Type B pancreatic cell (in vitro differentiated cells): ENCODE measurements at places on chromosomes 3 and 15.

- DNase-seq = no peak
These were observed 8.1 kb upstream of the SCG3 start for GRCh38 chr15:51672913-51673857.

DNA sequence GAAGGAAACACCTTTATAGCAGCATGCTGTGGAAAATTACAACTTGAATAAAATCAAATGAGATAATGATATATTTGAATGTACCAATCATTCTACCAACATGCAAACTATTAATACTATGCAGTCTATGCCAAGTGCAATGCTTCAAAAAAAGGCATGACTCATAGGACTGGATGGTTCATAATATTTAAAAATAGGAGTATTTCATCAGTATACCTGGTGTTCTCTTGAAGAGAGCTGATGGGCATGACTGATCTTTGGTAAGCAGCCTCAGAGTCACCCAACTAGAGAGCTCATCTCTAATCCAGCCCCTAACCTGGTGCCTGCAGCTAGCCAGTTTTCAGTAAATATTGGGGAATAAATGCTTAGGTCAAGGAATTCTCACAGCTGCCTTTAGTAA is 434.7 kb upstream of the ARRDC4 start:
- DNase-seq = no peak

GRCh38 chr15:63918901-63919348 is 85.2 kb upstream of the HERC1 start:
- no peak for DNase-seq

GRCh38 chr15:84685304-84685703 is 27.3 kb upstream of the NMB start:
- no peak for DNase-seq

- no peak for DNase-seq
These were observed 45.1 kb downstream of the ADAMTSL3 start for GRCh38 chr15:83699028-83699427.

DNA sequence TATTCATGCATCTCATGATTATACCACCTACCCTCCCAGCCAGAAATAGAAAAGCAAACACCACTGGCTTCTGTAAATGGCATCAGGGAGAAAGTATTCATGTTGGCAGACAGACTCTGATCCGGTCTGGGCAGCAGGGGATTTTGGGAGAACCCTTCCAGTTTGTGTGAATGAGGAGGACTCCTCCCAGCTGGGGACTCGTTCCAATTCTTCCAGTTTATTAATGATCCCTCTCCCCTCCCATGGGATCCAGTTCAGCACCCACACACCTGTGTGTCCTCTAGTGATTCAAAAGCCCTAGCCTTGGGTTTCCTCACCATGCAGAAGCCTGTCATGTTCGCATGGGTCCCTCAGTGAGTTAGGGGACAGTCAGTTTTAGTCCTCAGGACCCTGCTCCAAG is 110.9 kb downstream of the IQSEC1 start:
- DNase-seq = no peak

- DNase-seq = no peak
These were observed 73.3 kb upstream of the LRIG1 start for GRCh38 chr3:66574091-66574490.

GRCh38 chr3:194283221-194284006 is 67.7 kb downstream of the CPN2 start:
- DNase-seq = no peak

- DNase-seq = no peak
These were observed 160.5 kb downstream of the CHSY1 start for GRCh38 chr15:101091080-101092017.

DNA sequence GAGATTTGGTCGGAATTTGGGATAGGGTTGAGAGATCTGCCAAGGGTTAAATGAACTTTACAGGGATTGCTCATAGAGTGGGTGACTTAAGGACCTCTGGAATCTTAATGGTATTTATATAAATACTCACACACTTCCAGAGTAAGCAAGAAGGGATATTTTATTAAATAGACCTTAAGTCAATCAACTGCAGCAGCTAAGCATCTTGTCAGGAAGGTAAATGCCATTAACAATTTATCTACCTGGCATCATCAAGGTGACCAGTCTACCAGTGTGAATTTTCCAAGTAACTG is 123.9 kb downstream of the FEZF2 start:
- no peak for DNase-seq

DNA sequence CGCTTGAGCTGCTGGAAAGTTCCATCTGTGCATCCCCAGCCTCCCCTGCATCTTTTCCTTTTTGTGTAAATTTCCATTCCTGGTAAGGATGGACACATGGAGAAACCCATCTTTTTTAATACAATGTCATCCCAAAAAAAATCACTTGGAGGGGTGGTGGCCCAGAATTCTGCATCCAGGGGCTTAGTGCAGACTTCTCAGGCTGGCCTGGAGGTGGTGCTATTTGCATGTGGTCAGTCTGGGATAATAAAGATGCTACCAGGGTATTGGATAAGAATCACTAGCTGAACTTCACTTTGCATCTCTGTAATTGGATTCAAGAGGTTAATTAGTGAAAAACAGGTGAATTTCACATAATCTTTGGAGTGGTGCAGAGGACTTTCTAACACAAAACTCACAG is 1.8 kb upstream of the ZSCAN2 start:
- DNase-seq = no peak

GRCh38 chr3:99901200-99901926 is 83.7 kb downstream of the CMSS1 start:
- no peak for DNase-seq

DNA sequence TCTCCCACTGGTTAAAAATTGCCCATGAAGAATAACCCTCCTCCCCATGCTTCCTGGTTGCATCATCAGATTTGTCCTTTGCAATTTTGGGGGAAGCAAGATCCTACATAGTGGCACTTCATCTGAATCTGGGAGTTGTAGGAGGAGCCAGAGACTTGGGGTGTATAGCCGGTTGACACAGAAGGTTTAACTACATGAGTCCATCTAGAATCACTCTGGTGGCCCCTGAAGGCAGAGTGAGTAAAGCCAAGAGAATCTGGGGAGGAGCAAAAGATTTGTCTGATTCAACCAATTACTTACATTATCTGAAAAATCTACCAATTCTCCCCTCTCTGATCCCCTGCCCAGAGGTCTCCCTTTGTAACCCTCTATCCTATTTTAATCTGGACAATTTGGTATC is 50.1 kb downstream of the SYN2 start:
- no peak for DNase-seq

GRCh38 chr15:78212546-78213424 is 21.6 kb downstream of the ACSBG1 start:
- no peak for DNase-seq

GRCh38 chr15:25415217-25415616 is 23.6 kb downstream of the UBE3A start:
- DNase-seq = no peak

DNA sequence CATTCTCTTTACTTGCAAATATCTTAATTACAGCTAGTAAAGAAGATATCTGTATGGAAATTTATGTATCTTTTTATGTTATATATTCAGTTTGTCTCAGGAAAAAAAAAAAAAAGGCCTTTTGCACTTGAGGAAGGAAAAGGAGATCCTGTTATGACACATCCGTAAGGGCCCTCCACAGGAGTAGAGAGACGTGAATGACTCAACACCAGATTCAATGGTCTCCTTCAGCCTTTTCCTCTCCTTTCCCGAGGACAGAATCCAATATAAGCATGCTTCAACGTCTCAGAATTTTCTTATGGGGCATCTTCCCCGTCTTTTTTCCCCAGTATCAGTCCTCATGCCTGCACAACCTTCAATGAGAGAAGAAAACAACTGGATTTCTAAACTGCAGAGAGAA is 340.3 kb downstream of the NTRK3 start:
- DNase-seq = no peak

- no peak for DNase-seq
These were observed 71.1 kb downstream of the CHSY1 start for GRCh38 chr15:101180620-101181307.

GRCh38 chr3:16058521-16058920 is 116.0 kb upstream of the GALNT15 start:
- DNase-seq = no peak

- no peak for DNase-seq
These were observed 482.7 kb upstream of the ADAMTS9 start for GRCh38 chr3:65170390-65171042.

DNA sequence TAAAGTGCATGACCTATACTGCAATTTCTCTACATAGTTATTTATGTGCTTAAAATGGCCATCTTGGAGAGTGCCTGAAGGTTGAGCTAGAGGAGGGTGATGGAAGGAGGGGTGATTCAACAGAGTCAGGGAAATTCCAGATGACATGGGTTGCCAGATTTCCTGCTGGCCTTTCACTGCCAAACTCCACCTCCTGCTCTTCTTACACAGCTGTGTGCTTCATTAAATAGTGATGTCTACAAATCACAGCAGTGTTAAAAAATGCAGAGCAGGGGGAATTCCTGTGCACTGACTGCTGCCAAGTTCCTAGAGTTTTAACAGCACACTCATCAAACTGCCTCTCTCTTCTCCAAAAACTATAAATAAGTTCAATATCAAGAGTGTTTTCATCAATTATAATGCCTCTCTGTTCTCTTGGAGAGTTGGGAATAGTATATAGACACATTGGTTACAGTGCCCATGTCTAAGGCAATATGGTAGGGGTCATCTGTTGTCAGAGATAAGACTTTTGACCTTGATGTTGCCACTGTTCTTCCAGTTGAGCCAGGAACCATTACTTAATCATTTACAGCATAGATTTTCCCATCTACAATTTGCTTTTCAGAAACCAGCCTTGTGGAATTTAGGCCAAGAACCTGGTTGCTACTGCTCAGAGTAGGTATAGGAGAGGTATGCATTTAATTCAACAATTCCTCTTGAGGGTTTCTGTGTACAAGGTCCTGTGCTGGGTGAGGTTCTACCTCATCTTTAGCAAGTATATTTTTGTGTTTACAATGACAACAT is 79.6 kb downstream of the TP63 start:
- no peak for DNase-seq

DNA sequence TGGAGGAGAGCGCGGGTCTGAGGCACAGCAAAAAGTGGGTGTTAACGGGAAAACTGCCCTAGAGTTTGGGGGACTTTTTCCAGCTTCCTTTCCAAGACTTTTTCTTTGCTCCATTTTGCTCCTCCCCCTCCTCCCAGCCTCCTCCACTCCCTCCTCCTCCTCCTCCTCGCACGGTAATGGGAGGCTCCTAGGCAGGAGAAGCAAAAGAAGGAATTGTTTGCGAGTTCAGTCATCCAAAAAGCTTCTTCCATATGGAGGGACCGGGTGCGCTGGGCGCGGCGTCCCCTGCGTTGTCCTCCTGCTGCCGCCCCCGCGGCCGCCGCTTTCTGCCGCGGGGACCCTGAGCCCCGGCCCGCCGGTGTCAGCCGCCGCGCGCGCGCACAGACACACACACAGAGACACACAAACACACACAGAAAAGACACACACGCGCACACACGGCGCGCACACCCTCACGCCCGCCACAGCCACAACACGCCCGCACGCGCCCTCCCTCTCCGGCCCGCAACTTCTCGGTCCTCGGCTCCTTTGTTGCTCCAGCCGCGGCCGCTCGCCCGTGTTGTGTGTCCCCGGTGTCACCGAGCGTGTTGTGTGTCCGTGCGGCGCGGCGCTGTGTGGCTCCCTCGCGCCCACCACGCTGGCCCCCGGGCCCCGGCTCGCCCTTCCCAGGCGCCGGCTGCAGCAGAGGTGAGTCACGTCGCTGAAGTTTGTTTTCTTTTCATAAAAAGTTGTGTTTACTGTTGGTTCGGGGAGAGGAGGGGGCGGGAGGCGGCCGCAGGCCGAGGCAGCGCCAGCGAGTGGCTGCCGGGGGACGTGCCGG is at the start of gene BOC:
BOC (plus strand) TSS at position 228 of the 820 bp plus-strand sequence. CDS start 38,246 bp downstream, outside the sequence.
- no peak for DNase-seq

DNA sequence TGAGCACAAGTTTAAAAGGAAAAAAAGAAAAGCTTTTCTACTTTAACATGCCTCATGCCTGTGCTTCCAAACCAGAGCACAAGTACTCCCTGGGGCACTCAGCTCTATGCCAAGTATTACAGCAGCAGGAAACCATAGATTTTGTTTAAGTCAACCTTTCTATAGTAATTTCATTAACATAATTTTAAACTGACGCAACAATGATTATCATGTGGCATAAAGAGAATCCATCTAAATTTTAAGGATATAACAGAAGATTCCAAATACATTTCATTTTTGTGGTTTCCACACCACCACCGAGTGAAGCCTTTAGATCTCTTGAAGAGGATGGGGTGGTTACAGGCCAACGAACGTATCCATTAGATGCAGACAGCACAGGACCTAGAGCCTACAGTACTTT is 112.1 kb downstream of the TNIK start:
- no peak for DNase-seq

GRCh38 chr15:93250209-93250608 is 161.2 kb upstream of the RGMA start:
- no peak for DNase-seq

GRCh38 chr3:37514055-37514665 is 339.8 kb upstream of the LRRFIP2 start:
- no peak for DNase-seq

DNA sequence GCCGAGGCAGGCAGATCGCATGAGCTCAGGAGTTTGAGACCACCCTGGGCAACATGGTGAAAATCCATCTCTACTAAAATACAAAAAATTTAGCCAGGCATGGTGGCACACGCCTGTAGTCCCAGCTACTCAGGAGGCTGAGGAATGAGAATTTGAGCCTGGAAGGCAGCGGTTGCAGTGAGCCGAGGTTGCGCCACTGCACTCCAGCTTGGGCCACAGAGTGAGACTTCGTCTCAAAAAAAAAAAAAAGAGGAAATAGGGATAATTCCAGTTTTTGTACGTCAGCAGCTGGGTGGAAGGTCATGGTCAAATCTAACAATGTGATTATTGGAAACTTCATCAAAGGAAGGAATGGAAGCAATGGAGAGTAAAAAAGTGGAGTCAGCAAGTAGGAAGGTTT is 3.1 kb downstream of the CMC1 start:
- no peak for DNase-seq

- no peak for DNase-seq
These were observed 82.4 kb upstream of the HERC1 start for GRCh38 chr15:63915873-63916771.

DNA sequence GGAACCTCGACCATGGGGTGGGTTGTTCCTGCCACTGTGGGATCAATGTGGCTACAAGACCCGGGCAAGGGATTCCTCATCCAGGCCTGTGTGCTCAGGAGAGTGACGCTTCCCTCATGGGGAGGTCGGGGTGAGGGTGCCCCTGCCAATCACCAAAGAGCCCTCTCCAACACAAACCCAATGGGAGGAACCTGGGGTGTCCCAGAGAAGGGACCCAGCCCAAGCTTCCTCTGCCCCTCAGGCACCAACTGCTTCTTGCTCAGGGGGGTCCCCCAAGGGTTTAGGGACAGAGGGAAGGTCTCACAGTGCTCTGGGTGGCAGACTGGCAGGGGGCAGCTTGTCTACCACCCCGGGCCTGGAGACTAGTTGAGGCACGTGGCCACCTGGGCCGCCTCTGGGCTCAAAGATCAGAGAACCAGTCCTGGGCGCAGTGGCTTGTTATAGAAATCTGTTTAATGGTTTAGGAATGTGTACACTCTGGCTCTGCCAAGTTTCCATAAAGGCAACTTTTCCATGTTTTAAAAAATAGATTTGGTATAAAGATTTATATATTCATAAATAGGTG is 26.6 kb downstream of the GP9 start:
- no peak for DNase-seq
